SK-MEL-5 (cell line): ENCODE measurements at places on chromosomes 2 and 18.

- DNase-seq = no peak
Observed at GRCh38 chr18:24263050-24263449, 124.2 kb downstream of the CABYR start.

DNA sequence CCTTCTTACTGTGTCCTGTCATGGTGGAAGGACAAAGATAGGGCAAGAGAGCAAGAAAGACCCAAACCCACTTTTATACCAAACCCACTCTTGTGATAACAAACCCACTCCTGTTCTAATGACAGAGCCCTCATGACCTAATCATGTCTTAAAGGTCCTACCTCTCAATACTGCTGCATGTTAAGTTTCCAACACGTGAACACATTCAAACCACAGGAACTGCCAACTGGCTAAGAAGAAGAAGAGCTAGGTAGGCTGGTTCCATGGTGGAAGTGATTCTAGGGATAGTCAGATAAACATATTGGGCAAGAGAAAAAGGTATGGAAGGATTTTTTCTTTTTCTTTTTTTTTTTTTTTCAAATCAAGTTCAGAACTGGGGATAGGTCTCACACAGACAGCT, 22.0 kb downstream of the CTLA4 start:
- DNase-seq = no peak

DNA sequence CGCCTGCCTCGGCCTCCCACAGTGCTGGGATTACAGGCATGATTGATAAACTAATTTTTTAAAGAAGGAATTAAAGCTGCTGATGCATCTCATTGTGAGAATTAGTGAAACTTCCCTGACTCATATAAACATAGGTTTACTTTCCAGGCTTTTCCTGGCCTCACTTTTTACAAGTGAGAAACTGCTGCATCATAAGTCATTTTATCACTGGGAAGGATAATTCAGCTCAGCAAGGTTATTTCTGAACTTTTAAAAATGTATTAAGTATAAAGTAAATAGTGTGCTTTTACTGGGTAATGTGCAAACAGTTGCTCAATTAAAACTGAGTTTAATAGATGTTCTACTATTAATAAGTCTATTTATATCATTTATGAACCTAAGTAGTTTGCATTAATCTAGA, 1130.3 kb upstream of the CDH2 start:
- DNase-seq = no peak

- DNase-seq = no peak
Observed at GRCh38 chr2:19731515-19731914, 170.3 kb downstream of the TTC32 start.

- no peak for DNase-seq
Observed at GRCh38 chr18:78458356-78458755, 521.3 kb upstream of the SALL3 start.

- DNase-seq = no peak
Observed at GRCh38 chr2:174510583-174511189, 23.9 kb upstream of the GPR155 start.

GRCh38 chr2:28293416-28293815, 99.2 kb upstream of the FOSL2 start:
- no peak for DNase-seq
